ENCODE measurements at places on chromosomes 6 and 20.

- no peak for DNase-seq
Observed at GRCh38 chr6:5457041-5457440, 195.7 kb downstream of the FARS2 start.

DNA sequence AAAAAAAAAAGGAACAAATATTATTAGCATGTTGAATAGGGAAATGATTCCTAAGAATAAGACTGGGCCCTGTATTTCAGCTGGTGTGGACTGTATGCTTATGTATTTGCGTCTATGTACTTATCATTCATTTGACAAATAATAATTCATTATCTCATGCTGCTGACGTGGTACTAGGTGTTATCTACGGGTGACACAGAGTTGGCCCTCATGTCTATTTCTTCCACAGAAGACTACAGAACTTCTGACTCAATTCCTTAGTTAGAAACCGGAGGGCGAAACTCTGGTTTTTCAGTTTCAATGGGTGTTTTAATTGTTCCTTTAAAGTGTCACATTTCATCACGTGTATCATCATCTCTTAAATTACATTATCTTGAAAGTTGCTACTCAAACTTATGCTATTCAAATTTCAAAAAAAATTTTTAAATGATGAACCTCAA lies 305.9 kb downstream of the CLIC5 start:
- no peak for DNase-seq

DNA sequence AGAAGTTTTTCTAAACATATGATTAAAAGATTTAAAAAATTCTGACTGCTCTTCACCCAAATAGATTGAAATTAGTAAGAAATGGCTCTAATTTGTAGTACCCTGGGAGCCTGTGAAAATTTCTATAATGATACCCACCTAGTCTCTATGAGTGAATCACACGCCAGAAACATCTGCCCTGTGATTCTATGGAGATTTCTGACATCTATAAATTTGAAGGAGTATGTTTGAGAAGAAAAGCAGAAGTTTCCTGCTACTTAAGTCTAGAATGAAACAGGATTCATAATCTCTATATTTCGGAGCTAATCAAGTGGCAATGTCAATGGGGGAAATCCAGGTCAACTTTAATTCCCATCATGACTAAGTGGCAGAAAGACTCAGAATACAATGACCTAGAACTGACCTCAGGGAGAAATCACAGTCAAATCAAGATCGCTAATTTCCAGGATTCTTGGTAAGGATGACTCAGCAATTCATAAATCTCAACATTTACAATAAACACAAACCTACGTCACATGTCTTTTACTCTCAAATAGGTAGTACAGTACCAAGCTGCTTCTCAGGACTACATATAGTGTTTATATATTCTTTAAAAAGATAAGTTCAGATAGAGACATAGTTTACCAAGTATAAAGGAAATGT lies 186.2 kb upstream of the TNFAIP3 start:
- DNase-seq = peak; percentile 89

DNA sequence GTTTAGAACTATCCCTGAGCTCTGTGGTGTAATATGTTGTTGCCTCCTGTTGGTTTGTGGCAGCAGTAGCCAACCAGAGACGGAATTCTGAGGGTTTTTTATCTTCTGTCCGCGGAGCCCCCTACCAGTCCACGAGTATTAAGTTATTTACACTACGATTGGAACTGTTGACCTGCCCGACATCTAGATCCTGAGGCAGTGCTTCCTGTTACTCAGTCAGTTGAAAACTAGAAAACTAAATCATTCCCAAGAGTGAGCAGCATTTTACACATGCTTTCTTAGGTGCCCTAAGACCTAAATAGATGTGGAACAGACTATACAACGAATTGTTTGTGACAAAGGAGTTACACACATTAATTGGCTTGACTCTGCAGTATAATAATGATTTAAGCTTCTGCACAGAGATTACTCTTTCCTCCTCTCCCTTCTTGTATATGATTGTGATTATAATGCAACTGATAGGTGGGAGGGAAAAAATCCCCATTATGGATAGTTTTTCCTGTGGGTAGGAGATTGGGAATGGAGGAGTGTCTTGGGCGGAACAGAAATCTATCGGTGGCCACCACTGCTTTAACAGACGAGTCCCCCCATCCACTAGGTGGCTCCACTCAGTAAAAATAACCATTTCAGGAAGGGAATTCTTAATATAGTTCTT lies 1.7 kb downstream of the LOC128125822 start:
- no peak for DNase-seq

DNA sequence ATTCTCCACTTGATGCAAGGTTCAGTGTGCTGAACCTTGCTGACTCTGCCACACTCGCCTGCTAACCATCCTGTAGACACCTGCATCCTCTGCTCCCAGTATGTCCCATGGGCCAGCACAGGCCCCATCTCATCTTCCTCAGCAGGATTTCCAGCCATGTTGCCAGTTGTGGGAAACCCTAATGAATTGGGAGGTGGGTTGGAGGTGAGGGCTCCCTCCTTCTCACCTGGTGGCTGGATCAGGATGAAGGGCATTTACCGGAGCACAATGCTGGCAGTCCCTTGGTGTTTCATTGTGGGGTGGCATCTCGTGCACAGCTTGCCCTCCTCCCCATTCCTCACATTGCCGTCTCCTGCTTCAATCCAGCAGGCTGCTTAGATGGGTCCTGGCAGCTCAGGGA lies 204.3 kb upstream of the FOXQ1 start:
- no peak for DNase-seq

- peak; percentile 12 for DNase-seq
Observed at GRCh38 chr6:112149236-112149635, 61.8 kb downstream of the FAM229B start.

GRCh38 chr20:45293041-45294002 lies 13.3 kb upstream of the RBPJL start:
- DNase-seq = peak; percentile 15

GRCh38 chr6:47633141-47633540 lies 65.2 kb upstream of the ADGRF4 start:
- no peak for DNase-seq

GRCh38 chr20:64159286-64159680 lies 5.0 kb upstream of the MYT1 start:
- DNase-seq = no peak

GRCh38 chr6:158647501-158647900 lies 2.4 kb upstream of the SYTL3 start:
- no peak for DNase-seq

- DNase-seq = peak; percentile 54
Observed at GRCh38 chr6:44925100-44925739, 402.9 kb upstream of the RUNX2 start.

DNA sequence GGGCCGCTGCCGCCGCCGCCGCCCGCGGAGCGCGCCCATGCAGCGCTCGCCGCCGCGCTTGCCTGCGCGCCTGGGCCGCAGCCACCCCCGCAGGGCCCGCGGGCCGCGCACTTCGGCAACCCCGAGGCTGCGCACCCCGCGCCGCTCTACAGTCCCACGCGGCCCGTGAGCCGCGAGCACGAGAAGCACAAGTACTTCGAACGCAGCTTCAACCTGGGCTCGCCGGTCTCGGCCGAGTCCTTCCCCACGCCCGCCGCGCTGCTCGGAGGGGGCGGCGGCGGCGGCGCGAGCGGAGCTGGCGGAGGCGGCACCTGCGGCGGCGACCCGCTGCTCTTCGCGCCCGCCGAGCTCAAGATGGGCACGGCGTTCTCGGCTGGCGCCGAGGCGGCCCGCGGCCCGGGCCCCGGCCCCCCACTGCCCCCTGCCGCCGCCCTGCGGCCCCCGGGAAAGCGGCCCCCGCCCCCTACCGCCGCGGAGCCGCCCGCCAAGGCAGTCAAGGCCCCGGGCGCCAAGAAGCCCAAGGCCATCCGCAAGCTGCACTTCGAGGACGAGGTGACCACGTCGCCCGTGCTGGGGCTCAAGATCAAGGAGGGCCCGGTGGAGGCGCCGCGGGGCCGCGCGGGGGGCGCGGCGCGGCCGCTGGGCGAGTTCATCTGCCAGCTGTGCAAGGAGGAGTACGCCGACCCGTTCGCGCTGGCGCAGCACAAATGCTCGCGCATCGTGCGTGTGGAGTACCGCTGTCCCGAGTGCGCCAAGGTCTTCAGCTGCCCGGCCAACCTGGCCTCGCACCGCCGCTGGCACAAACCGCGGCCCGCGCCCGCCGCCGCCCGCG lies 730 bp downstream of the INSM1 start:
- no peak for DNase-seq

- DNase-seq = no peak
Observed at GRCh38 chr6:137970368-137970767, 103.3 kb downstream of the TNFAIP3 start.

DNA sequence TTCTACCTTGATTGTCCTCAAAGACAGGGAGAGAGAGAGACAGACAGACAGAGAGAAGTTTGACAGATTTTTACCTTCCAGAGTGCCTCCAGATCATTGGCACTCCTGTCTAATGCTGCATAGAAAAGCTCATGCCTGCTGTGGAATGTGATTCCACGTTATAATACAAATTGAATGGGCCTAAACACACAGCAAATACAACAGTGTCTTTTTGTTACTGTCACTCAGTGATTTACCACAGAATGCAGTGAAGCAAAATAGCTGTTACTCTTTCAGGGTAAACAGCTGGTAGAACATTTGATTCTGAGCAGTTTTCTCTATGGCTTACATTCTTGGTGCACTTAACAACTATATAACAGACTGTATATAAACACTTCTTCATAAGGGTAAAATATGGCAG lies 558.7 kb downstream of the LMBRD1 start:
- DNase-seq = no peak

DNA sequence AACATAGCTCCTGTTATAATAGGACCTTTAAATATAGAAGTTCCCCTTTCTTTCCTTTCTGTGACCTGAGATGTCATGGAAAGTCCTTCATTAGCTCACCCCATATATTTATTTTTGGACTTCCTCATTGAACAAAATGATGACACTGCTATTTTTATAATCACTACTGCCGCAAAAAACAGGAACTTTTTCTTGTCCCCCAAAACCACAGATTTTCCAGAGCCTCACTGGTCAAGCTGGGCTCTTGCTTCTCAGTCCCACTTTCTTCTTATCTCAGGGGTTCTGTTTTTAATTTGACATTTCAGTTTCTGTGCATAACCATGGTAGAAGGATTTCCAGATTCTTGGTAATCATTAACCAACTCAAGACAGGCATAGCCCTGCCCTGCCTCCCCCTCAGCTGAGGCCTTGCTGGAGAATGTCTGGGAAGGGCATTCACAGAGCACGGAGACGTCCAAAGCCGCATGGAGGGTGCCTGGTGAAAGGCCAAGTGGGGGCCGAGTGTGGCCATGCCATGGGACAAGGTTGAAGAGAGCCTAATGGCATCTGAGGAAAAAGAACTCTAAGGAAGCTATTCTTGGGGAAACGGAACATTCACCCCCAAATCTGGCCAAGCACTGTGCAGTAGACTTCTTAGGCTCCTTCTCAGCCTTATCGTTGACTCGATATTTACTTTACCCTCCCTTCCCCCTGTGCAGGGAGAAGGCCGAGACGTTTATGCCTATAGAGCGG lies 73.7 kb downstream of the EDN1 start:
- DNase-seq = no peak

DNA sequence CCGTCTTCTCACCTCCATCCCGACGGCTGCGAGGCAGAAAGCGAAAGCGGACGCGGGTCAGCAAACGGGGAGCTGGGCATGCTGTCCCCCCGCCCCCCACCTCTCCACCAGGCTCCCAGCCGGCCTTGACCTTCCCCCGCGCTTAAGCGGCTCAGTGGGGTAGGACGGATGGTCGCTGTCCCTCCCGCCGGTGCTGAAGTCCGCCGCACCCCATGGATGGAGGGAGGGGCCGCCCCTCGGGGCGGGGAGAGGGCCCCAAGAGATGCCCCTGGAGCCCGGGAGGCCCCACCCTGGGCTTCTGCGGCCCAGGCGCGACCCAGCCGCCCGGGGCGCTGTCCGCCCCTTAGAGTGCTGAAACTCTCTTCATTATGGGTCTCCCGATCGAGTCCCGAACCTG lies at the start of gene KCNB1:
Gene KCNB1, minus strand, starts transcription at position 48 of the 397 bp plus-strand sequence. CDS start 188 bp downstream, outside the sequence.
- DNase-seq = no peak

- DNase-seq = no peak
Observed at GRCh38 chr6:73614802-73615201, 39.0 kb downstream of the SLC17A5 start.

DNA sequence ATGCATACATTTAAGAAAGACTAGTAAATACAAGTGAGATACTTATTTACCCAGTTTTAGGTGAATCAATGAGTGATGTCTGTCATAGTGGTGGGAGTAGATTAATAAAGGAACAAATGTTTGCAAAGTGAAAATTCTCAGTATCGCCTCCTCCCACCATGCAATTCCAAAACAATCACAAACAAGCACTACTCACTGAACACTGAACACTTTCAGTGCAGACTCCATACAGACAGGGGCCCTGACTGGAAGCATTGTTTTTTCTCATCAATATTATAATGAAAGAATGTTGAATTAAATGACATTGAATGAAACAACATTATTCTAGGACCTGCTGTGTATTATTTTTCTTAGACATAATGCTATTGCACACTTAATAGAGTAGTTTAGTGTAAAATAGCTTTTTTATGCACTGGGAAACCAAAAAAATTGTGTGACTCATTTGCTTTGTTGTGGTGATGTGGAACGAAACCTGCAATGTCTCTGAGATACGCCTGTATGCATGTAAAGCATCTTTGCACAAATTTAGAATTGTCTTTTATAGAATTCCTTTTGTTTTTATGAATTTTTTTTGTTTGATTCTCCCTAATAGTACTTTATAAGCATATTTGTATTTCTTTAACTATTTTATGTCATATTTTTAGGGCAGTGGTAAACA lies 317.5 kb downstream of the UTRN start:
- DNase-seq = no peak

DNA sequence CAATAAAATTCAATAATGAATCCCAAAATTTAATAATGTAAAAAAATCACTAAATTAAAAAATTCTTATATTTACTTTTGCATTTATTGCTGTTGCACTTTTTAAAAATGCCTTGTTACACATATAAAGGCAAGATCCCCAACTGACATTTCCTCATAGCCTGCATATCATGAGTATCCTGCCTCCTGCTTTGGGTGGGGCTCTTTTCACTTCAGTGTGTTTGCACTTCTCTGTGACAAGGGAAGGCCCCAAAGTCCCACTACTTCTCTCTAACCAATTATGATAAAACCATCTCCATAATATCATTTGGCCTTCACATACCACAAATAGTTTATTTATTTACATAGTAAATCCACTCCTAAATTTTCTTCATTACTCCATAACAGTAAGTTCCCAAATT lies 446.1 kb upstream of the MARCKS start:
- DNase-seq = no peak

DNA sequence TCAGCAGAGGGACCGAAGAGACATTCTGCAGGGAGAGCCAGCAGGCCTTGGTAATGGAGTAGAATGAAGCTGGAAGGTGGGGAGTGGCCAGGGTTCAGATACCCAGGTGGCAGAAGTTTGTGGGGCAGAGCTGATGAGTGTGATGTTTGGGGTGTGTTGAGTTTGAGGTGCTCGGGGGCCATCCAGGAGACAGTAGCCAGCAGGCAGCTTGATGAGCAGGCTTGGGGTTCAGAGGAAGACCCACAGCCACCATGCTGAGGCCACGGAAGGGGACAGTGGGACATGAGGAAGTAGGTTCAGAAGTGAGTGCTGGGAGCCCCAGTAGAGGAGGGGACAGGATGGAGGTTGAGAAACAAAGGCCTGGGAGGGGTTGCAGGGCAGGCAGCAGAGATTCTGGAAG lies 11.1 kb upstream of the FOXS1 start:
- no peak for DNase-seq

GRCh38 chr6:83097204-83097603 lies 29.7 kb downstream of the DOP1A start:
- no peak for DNase-seq

All from retinal pigment epithelial cell (primary cell).